Right renal pelvis (tissue), 4 donors: ENCODE measurements at places on chromosomes 5 and 9. TPM values are rescaled to one million over a fixed set of nuclear protein-coding genes. Genes with fewer than 3 reads are reported as not detected.

DNA sequence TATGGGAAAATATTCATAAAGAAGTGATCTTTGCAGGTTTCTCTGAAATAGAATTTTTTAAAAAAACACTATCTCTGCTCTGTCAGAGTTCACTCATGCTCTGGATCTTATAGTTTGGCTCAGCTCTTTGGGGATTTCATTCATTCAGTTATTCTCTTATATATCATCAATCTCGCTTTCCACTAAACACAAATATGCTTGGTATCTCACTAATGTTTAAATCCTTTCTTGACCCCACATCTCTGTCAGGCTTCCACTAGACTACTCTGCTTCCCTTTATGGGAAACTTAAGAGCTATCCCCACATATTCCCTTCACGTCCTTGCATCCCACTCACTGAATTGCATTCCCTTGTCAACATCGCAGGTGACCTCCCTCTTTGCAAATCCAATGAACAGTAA, 396.1 kb downstream of the ENC1 start:
- no peak for DNase-seq

DNA sequence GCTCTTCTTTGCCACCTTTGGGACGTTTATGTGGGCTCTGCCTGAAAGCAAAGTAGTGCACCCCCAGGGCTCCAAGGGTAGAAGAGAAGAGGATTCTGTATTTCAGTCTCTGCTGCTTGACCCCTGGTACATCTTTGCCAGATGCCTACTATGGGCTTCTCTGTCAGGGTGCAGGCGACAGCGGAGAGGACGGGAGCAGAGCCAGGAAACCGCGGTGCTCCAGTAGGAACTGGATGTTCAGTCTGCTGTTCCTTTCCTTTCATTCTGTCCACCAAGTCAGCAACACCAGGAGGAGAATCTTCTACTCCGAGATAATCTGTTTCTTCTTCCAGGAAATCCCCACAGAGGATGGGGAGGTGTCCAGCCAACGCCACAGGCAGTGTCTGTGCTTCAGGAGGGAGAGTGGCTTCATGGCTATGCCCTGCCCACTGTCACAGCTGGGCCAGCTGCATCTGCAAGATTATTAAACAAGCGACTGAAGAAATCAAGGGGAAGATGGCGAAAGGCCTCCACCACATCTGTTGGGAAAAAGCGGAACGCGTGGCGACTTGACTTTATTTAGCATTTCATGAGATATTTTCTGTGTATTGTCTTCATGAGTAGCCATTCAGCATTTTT, 398.3 kb downstream of the IRX1 start:
- DNase-seq = no peak

DNA sequence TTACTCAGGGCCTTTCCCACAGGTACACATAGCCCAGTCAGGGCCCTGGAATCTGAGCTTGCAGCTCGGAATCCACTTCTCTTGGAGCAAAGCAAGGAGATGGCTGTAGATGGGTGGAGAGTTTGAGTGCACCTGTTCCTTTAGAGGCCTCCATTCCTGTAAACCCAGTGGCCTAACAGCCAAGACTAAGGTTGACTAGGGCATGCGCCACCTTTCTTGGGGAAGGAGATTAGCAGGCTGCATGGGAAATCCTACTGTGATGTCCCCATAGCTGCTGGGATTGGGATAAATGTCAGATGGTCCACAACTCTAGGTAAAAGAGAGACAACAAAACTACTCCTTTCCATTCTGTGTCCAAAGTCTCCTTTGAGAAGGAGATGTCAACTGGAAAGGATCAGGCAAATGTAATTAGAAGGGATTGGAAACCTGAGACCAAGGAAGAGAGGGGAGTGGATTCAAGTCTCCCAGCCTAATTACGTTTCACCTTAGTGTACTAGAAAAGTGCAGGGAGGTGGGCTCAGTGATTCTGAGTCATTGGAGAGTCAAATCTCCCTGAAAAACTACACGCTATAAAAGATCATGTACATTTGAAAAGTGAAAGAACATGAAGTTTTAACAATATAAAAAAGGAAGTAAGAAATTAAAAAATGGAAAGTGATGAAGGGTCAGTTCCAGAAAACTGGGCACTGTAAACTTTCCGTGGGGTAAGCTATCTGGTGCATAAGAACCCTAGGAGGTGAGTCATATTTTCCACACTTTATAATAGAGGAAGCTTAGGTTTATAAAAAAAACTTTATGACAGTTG, 104.2 kb downstream of the SEC61B start:
- no peak for DNase-seq

DNA sequence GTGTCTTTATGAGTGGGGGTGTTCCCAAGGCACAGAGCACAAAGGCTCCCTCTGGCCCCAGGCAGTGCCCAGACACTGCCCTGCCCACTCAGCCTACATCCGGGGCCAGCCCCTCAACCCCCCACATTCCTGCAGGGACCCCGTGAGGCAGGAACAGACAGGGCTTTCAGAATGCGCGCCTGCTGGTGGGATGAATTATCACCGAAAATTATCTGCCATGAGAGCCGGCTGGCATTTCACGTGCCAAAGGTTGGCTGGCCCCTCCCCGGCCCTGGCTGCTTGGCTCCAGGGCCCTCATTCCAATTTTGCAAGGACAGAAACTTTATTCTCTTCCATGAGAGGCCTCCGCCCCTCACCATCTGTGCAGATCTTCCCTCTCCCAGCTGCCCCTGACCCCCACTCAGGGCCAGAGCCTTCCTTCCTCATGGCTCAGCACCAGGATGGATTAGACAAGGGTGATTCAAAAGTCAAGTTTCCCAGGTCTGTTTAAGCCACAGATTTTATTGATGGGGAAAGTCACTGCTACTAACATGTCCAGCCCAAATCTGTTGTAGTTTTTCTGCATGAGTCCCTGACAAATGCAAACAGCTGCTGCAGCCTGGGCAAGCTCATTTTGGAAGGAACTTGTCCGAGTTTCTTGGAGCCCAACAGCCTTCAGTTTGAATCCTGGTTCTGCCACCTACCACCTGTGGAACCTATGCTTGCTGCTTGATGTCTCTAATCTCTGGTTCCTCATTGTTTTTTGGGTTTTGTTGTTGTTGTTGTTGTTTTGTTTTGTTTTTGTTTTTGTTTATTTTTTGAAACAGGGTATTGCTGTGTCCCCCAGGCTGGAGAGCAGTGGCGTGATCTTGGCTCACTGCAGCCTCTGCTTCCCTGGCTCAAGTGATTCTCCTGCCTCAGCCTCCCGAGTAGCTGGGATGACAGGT, 32.3 kb upstream of the WDR38 start:
- DNase-seq = no peak

DNA sequence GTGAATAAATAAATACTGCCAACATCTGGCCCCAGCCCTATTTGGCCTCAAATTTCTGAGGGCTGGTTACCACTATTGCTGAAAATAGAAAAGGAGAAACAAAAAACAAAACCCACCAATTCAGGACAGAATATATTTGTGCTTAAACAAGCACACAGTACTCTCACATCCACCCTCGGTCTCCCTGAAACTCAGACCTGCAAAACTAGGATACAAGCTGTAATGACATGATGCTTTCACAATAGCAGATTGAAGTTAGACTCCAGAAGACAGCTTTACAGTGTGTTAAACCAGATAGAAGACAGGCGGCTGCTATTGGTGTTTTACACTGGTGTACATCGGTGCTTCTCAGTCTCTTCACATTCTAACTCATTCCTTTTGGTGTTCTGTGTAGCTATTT, 214.9 kb upstream of the DMRT1 start:
- no peak for DNase-seq

- DNase-seq = peak; percentile 50
These were observed 31.8 kb upstream of the CKS2 start for GRCh38 chr9:89278997-89279739.

DNA sequence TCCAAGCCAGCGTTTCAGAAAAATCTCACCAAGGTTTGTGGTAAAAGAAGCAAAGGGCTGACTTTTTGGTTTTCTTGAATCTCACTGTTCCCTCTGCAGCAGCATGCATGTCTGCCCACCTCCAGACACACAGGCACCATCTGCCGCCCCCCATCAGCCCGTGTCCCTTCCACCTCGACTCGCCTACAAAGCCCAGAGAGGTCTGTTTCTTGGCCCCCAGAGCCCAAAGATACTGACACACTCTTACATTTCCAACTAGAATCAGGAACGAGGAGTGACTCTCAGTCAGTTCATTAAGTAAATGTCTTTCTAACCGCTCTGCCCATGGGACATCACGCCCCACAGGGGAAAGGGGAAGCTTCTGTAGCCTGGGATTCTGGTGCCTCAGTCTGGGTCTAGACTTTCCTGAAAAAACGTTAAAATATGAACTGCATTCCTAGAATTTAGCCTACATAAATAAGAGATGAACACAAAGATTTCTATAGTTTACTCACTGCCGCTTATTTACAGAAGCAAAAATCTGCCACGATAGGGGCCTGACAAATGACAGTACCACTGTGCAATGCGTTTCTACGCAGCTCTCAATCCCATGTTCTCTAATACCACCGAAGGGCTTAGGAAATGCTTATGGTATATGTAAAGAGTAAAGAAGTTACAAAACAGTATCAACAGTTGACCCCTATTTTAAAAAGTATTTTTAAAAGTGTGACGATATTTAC, 4.1 kb downstream of the IL4 start:
- no peak for DNase-seq

DNA sequence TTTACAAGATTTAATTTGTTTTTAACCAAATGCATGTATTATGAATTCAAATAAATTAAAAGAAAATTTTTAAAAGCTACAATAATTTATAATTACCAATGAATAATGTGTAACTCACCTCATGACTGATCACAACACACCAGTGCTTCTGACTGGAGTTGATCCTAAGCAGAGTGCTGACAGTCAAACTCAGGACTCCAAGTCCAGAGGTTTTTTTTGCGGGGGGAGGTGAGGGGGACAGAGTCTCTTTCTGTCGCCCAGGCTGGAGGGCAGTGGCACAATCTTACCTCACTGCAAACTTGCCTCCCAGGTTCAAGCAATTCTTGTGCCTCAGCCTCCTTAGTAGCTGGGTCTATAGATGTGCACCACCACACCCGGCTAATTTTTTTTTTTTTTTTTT, 71.0 kb upstream of the MELK start:
- DNase-seq = no peak

DNA sequence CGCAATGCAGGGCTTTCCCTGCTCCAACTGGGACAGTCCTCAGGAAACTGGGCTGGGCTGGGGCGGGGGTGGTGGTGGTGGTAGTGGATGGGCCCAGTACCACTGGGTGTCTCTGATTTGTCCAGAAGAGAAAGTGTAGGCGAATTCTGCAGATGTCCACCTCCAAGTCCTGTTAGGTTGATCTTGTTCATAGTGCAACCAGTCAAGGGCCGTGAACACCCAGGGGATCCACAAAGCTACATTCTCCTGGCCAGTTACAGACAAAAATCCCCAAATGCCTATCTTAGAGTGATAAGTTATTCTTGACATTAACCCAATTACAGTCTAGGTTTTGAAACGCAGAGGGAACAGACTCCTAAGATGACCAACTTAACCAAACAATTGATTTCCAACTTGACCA, 97.5 kb upstream of the SHB start:
- DNase-seq = no peak

DNA sequence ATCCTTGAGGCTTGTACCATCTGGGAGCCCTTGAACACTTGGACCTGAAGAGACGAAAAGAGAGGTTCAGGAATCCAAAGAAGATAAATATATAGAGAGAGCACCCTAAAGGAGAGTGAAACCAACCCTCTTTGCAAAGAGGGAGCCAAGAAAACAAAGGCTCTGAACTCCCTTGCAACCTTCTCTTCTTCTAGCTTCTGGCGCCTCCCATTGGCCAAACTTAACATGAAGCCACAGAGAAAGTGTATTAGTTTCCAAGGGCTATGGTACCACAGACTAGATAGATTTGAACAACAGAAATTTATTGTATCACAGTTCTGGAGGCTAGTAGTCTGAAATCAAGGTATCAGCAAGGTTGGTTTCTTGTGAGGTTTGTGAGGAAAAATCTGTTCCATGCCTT, 175.1 kb downstream of the HCN1 start:
- DNase-seq = peak; percentile 3

DNA sequence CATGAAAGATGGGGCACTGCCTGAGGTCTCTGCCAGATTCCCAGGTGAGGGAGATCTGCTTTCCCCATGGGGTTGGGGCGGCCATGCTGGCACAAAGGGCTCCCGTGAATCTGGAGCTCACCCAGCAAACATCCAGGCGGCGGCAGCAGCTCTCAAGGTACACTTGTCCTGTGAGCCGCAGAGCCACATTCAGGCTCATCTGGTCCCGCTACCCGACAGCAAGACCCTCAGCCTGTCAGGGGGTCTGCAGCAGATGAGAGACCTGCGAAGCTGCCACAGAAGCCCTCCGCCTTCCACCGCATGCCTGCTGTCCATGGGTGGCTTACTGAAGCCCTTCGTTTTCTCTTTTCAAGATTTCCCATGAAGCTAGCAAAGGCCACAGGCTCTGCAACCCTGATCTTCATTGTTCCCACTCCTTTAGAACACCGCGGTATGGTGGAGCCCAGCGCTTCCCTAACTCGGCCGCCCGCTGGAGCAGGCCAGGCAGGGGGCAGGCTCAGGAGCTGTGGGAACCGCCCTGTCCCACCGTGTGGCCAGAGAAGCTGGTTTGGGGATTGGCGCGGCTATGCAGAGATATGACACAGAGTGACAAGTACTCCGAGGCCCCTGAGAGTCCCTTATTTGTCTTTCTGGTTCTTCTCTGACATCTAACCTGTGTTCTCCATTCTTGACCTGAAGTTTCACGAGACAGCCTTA, 8.8 kb downstream of the LRRC14B start:
- DNase-seq = no peak

- no peak for DNase-seq
These were observed 218.2 kb downstream of the GNA14 start for GRCh38 chr9:77429928-77430327.

GRCh38 chr5:154103233-154103632, 64.5 kb downstream of the MFAP3 start:
- no peak for DNase-seq

DNA sequence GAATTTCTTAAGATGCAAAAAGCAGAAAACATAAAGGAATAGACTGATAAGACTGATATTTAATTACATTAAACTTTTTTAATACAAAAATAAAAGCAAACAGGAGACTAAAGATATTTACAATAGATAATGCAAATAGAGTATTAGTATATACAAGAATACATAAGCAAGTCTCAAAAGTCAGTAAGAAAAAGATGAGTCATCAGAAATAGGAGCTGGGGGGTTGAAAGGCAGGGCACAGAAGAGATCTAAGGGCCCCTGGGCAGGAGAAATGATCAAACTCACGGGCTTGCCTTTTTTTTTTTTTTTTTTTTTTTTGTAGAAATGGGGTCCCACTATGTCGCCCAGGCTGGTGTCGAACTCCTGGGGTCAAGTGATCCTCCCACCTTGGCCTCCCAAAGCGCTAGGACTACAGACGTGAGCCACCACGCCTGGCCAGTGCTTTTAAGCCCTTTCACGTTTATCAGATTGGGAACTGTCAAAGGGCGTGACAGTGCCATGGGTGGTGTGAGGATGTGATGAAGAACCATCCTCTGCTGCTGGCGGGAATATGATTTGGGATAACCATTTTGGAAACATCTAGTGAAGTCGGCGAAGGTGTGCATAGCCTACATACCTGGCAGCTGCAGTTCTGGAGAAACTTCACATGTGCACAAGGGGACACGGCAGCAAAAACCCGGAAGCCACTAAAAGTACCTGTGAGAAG, 126.1 kb downstream of the CACNA1B start:
- DNase-seq = no peak

GRCh38 chr5:109252731-109253130, 157.0 kb downstream of the PJA2 start:
- no peak for DNase-seq

GRCh38 chr5:69491838-69492390, 676 bp upstream of the OCLN start:
- DNase-seq = no peak

Gene EIF4E1B
- polyA plus RNA-seq = not detected

Gene CD180
- 0.89 TPM for polyA plus RNA-seq

Gene PARP8
- polyA plus RNA-seq = 16.4 TPM

Gene AK3
- polyA plus RNA-seq = 93.3 TPM

Gene OCLN
- 32.2 TPM for polyA plus RNA-seq

Gene PLEKHG4B
- 12.1 TPM for polyA plus RNA-seq

Gene FAM153A
- polyA plus RNA-seq = 0.29 TPM

Gene UBE2QL1
- 1.1 TPM for polyA plus RNA-seq
